Activated CD4-positive, CD25-positive, alpha-beta regulatory T cell (primary cell): ENCODE measurements at places on chromosomes 3 and 15.

DNA sequence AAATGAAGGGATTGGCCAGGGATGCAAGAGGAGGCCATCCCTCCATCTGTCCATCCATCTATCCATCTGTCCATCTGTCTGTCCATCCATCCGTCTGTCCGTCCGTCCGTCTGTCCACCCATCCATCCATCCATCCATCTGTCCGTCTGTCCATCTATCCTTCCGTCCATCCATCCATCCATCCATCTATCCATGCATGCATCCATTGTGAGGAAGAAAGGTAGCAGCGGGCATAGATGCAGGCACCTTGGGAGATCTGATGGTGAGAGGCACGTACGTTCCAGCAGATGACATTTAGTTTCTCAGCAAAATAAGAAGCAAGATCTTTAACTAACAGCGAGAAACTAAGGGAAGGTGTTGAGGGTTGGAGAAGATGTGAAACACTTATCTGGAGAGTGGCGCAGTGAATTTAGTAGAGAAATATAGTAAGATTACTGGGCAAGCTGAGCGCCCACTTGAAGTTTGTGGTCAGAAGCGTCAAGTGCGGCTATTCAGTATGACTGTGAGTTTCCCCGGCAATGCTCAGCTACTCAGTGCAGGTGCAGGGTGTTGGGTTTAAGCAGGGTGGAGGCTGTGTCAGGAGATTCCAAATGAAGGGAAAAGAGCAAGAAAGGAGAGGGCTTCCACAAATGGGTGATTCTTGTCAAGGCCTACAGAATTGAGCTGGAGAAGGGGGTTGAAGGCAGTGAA, 22.4 kb upstream of the SRP14 start:
- no peak for DNase-seq

GRCh38 chr3:4996223-4996765, 17.1 kb downstream of the BHLHE40 start:
- no peak for DNase-seq

- no peak for DNase-seq
These were observed 18.5 kb upstream of the TM4SF4 start for GRCh38 chr3:149455989-149456388.

DNA sequence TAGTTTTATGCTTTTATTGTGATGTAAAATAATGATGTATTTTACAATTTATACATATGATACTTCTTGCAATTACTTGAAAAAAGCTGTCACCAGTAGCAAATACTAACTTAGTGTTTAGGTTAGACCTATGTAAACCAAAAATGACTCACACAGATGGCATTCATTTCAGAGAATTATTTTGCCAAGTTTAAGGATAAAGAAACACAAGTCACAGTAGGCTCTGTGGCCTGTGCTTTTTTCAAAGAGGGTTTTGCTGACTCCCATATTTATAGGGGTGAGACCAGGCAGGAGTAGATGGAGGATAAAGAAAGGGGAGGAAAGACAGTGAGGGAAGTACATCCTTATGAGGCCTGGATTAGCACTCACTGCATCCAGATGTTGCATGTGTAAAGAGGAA, 356.6 kb upstream of the NPAP1 start:
- DNase-seq, result no peak

- DNase-seq, result no peak
These were observed 477.8 kb downstream of the RBMS3 start for GRCh38 chr3:29758434-29759322.

DNA sequence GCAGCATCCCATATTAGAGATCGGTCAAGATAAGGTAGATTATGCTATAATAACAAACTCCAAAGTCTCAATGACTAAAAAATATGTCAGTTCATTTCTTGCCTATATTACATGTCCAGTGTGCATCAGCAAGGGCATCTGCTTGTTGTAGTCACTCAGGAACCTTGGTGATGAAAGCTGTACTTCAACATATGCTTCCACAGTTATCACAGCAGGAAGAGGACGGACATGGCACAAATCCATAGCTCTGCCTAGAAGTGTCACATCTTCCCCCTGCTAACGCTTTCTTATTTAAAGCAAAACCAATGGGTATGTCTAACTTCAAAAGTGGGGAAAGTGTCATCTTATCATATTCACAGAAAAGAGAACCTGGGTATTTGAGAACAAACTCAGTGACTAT, 20.0 kb upstream of the PIAS1 start:
- no peak for DNase-seq

DNA sequence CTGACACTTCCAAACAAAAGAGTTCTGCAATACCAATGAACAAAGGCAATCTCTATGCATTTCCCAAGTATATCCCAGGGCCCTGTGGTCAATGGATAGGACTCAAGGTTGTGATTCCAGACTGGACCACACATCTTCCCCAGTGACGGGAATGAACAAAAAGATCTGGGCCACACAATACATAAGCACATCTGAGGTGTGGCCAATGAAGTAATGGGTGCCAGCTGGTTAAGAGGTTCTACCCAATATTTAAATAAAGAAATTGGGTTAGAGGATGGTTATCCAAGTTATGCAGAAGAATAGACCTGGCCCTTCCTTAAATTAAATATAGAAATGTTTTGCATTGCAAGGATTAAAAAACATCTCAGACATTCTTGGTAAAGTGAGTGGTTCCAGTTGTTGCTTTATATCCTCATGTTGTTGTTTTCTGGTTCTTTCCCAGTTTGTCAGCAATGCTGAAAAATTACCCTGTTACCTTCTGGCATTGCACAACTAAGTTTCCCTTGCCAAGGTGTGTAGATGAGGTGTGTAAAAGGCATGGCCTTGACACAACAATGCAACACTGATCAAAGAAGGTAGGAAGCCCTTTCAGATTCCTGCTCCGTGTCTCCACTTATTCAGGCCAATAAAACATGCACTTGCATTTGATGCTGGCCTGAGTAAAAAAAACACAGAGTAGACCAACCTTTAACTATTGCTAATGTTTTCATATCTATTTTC, 86.5 kb downstream of the PRICKLE2 start:
- DNase-seq, result no peak

DNA sequence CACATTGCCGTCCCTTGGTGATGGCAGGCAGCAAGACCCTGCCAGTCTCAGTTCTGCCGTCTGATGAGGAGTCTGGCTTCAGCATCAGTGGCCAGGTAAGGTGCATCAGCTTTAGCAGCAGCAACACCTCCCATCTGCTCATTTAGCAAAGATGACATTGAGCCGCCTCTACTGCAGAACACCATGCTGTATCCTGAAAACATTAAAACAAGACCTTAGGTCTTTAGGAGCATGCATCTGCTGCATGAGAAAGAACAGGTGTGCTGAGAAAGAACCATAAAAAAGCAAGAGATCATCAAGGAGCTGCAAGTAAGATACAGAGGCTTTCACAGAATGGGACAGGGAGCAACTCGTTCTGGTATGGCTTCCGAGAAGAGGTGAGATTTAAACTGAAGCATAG, 87.5 kb downstream of the SCN11A start:
- DNase-seq, result no peak

- no peak for DNase-seq
These were observed 7.3 kb downstream of the FAM98B start for GRCh38 chr15:38461066-38461833.

GRCh38 chr3:100329800-100330489, 4.6 kb upstream of the NIT2 start:
- DNase-seq, result no peak

- no peak for DNase-seq
These were observed 693.2 kb upstream of the CCDC54 start for GRCh38 chr3:106683953-106684620.

- DNase-seq, result no peak
These were observed 28.8 kb upstream of the HES1 start for GRCh38 chr3:194107107-194107506.

- no peak for DNase-seq
These were observed 168.3 kb upstream of the ADAMTS9 start for GRCh38 chr3:64856106-64856505.

GRCh38 chr3:165918657-165918979, 81.4 kb upstream of the BCHE start:
- DNase-seq, result no peak

- DNase-seq, result no peak
These were observed 396.8 kb upstream of the AZI2 start for GRCh38 chr3:28745436-28745835.

DNA sequence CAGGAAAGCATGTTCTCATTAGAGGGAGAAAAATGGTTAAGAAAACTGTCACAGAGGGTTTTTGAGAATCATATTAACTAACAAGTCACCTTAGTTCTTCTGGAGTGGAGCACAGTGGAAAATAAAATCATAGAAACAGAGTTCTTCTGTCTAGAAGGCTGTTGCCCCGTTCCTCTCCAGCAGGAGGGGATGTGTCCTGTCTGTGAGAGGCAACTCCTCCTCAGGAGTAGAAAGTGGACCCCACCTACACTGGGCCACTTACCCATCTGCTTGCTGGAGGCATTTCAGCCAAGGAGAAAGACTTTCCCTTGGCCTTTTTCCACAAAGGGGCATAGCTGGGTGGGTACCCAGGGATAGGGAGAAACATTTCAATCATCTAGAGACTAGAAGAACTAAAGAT, 106.6 kb downstream of the SSR3 start:
- no peak for DNase-seq

GRCh38 chr15:60044636-60045270, 40.6 kb downstream of the FOXB1 start:
- DNase-seq, result no peak

DNA sequence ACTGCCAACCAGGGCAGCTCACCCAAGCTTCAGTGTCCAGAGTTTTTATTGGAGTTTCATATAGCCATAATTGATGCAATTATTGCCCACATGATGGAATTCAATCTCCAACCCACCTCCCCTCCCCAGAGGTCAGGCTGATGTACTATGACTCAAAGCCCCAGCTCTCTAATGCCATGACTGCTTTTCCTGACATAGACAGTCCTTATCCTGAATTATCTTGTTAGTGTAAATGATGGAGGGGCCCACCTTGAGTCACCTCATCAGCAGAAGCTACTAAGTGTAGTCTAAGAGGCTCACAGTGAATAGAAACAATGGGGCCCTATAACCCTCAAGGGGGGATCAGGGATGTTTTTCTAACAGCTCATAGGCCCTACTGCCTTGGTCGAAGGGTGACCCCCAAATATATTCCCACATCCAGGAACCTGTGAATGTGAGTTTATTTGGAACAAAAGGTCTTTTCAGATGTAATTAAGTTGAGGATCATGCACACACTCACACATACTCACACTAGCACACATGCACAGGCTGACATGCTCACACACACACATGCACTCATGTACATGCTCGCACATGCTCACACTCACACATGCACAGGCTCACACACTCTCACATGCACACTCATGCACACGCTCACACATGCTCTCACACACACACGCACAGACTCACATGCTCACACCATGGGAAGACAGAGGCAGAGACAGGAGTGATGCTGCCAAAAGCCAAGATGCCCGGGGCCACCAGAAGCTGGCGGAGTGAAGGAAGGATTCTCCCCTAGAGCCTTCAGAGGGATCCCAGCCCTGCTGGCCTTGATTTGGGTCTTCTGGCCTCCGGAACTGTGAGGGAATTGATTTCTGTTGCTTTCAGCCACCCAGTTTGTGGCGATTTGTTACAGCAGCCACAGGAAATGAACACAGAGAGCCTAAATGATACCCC, 131.2 kb upstream of the SMAD3 start:
- DNase-seq, result no peak

DNA sequence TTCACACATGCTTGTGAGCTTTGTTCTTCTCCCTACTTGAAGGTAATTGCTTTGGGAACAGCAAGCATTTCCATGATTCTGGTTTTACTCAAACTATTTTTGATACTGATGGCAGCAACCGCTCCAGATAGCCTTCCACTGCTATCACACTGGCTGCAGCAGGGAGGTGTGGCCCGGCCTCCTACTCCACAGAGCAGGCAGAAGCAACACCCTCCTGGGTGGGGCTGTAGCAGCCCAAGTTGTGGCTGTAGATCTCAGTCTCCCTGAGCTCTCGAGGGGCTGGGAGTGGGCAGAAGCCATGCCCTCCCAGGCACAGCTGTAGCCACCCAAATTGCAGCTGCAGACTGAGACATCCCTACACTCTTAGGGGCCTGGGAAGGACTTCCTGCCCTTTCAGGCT, 878.8 kb upstream of the GBE1 start:
- no peak for DNase-seq

DNA sequence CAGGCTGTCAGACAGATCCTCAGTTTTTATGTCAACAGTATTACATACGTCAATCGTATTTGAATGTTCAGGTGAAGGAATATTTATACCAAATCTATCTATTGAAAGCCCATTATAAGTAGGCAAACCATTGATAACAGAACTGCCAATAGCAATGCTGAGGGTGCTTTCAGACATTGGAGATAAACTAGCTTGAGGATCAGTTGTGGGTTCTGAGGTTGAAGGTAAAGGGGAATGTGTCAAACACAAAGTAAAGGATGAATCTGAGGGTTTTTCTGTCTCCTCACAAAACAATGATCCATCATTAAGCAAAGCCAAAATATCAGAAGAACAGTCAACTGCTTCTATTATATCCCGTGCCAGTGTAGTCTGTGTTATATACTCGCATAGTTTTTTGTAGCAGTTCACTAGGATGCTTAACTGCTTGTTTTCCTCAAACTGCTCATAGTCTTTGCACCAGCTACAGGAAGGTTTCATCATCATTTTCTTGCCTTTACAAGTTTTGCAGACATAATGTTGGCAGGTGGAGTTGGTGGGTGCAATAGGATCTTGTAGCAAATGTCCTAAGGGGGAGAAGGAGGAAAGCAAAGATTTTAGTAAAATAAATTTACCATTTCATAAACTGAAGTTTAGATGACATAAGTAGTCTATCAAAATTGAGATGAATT, 43.8 kb downstream of the MSL2 start:
- no peak for DNase-seq

GRCh38 chr3:172031996-172032395, 7.4 kb upstream of the FNDC3B start:
- DNase-seq, result no peak
